ENCODE measurements at places on chromosomes 7 and 10. TPM values are rescaled to one million over a fixed set of nuclear protein-coding genes. Genes with fewer than 3 reads are reported as not detected.

The MDH2 gene
- 65.6 TPM for total RNA-seq

The ADD3 gene
- total RNA-seq, result 216 TPM

GRCh38 chr7:50221028-50221427 is 83.5 kb upstream of the IKZF1 start:
- no peak for DNase-seq

- DNase-seq, result no peak
Observed at GRCh38 chr7:121032645-121033460, 44.3 kb downstream of the CPED1 start.

All from hepatocyte (in vitro differentiated cells).